AG10803 (cell line): ENCODE measurements at places on chromosomes 2 and 18.

GRCh38 chr2:8796315-8796848 is 41.0 kb downstream of the KIDINS220 start:
- DNase-seq, result no peak

GRCh38 chr2:238720232-238720672 is 127.6 kb upstream of the TWIST2 start:
- DNase-seq, result peak; percentile 52

DNA sequence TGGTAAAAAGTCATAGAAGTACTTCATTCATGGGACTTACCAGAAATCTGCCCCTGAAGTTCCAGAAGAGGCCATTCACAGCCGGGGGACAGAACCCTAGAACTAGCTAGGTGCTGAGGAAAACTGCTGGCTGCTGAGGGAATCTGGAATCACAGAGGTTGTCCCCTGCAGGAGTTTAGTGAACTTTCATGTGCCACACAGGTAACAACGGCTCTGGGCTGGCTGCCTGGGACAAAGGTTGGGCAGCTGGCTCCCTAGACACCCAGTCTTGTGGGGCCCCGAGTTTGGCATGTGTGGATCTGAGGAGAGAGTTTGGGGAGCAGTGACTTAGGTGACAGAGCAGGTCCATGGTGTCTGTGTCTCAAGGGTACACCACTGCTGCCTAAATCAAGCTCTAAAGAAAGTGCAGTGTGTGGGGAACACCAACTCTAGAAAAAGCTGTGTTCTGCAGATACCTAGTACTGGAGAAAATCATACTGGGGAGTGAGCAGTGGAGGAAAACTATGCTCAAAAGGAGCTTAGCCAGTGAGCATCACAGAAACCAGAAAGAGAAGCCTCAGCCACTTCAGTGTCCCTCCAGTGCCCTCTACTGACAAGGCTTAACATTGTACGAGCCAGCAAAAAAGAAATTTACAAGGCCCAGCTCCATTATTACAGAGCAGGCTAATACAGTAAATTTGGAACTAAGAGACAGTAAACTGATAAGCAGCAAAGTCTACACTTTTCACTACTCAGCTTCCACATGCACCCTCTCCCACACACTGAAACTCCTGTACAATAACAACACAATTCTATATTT is 15.2 kb downstream of the GALNT3 start:
- DNase-seq, result no peak

DNA sequence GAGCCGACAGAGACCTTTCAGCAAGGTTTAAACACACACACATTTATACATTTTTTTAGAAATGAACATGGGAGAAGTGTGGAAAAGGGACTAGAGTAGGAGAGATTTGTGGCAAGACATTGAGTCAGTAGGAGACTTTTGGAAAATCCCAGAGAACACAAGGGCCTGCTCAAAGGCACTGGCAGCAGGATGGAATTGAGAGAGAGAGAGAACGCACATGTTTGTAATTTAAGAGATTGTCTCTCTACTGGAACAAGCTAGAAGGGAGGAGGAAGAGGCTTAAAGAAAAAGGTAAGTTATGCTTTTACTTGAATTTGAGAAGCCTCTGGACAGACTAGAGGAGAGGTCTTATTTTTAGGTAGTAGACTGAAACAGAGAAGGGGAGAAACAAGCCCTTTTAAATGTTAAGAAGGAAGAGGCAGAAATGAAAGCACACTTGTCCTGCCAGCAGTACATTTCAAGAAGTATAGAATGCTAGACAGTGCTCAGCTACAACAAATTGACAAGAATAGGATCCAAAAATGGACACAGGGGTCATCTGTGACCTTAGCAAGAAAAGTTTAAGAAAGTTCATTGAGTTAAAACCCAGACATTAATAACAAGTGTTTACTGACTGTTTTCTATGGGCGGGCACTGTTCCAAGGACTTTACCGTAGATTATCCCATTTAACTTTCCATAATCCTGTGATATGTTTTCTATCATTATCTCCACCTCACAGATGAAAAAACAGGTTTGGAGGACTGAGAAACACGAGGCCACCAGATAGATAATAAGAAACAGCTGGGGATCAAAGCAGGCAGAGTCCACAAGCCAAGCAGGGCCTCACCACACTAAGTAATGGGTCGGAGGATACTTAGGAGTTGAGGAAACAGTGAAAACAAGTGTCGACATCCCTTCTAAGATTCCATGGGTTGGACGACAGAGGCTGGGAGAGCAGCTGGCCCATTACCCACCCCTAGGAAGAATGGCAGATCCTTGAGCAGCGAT is 306.5 kb upstream of the NRP2 start:
- DNase-seq, result peak; percentile 54

DNA sequence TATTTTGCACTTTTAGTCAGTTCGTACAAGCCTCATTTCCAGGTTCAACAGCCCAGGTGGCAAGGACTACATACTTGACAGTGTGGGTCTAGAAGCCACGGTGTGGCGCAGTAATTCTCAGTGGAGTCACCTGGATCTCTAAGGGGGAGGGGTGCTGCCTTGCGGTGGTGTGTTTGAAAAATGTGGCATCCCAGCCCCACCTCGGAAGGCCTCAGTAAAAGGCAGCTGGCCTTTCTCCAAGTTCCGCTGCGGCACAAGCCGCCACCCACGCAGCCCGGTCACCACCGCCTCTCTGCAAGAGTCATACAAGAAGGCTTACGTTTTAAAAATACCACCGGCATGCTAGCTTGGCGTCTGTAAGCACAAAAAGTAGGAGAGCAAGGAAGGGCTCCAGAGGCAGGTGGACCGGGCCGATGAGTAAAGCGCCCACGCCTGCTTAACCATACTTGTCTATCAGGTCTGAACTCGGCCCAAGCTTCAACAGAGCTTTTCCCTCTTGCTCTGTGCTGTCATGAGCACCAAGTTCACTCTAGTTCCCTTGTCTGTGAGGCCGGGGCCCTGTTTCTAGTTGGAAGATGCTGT is 49.5 kb downstream of the SPRED2 start:
- DNase-seq, result peak; percentile 89

GRCh38 chr2:191299010-191299409 is 53.8 kb downstream of the MYO1B start:
- no peak for DNase-seq

- no peak for DNase-seq
Measured at GRCh38 chr2:231761735-231762134, 19.3 kb downstream of the PDE6D start.

DNA sequence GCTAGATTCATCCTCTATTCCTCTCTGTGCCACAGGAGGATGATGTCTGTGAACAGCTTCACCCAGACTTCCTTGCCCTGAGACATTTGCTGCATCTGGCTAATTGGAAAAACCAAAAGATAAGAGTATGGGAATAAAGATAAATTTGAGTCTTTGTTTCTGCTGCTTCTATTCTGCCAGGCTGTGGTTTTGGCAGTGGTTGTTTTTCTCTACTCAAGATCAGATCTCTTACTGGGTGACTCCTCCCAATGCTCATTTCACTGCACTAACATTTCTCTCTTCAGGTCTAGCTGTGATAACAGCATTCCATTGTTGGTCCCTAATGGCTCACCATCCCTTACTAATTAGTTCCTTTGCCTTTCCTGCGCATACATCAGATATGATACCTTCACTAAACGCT is 89.5 kb downstream of the CALCRL start:
- no peak for DNase-seq

DNA sequence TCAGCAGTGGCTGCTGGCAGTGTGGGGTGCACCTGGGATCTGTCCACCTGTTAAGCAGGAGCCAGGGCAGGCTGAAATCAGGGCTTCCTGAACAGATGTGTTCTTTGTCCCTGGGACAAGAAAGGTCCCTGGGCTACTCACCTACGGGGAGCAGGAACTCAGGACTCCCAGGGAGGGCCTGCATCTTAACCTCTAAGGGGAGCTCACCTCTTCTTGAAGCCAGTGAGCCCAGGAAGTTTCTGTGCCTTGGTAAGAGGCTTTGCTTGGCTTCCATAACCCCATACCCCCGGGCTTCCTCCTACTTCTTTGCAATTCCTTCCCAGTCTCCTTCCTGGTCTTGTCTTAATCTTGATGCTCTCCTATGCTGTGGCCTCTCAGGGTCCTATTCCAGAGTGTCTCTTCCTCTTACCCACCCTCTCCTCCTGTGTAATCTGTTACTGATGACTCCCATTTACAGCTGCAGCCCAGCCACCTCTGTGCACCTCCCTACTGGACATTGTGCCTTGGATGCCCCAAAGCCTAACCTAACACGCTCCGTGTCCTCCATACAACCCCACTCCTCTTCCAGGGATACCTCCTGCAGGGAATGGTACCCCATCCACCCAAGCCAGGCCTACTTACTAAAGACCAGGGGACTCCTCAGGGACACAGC is 55.7 kb upstream of the MAPRE3 start:
- no peak for DNase-seq

DNA sequence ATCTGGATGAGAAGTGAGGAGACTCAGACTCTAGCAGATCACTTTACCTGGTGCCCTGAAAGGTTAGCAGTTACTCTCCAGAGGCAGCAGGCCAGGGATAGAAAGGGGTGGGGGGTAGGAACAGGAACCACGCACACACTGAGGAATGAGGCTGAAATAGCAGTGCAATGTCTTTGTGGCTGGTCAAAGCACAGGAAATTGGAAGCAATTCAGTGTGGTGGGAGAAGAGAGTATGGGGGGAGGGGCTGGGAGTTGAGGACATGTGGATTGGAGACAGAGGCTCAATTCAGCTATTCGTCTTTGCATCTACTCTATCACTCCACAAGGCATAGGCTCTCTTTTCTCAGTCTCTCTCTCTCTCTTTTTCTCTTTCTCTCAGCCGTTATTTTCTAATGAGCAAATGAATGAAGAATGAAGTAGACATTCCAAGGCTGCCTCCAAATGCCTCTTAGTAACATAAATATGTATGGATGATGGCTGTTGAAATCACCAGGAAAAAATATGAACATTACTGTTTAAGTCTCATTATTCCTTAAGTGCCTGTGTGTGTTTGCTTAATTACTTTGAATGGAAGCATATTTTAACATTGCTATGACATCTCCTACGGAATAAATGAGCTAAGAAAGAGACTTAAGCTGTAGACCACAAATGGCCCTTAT is 979.4 kb downstream of the TSN start:
- peak; percentile 77 for DNase-seq

- DNase-seq, result no peak
Measured at GRCh38 chr2:98729652-98730051, 1.3 kb downstream of the MGAT4A start.

DNA sequence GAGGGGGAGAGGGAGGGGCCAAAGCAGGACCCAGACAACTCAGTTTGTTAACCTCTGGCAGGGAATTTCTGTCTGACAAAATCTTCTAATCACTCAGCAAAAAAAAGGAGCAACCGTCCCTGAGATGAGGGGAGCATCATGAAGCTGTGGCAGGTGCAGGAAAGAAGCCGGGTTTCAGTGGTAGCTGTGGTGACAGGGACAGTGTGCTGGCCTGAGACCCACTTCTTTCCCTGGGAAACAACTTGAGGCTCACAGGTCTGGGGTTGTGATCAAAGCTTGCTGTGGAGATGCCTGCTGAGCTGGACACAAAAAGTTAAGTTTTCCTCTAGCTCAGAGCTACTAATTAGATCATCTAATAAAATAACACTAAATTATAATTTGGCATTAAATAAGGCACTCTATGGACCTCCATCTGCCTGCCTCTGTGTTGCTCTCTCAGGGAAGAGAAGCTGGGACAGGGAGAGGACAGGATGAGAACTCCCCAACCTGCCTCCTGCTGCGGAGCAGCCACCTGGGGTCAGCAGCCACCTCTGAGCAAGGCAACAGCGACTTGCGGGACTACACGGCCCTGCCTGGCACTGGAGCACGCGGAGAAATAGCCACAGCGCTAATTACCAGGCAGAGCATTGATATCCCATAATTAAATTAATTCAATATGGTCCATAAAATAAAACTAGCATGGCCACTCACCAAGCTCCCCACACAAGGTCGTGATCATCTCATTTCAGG is 104.6 kb upstream of the TEX51 start:
- no peak for DNase-seq

GRCh38 chr2:68751397-68752339 is 17.1 kb downstream of the ARHGAP25 start:
- peak; percentile 80 for DNase-seq

DNA sequence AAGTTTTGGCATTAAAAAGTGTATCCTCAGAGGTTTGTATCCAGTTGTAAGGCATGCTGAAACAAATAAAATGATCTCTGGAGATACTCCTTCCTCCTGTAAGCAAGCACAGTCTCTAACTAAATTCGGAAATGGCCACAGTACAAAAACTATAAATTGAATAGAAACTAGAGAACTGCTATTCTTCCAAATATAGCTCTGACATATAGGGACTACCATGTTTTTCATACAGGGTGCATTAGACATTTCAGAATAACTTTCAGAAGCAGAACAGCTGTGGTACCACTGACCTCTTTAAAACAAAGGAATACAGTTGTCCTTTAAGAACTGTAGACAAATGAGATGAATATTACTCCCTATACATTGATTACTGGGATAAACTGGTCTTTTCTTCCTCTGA is 568.5 kb downstream of the ARHGAP15 start:
- DNase-seq, result no peak

- no peak for DNase-seq
Measured at GRCh38 chr2:52916981-52917380, 850.6 kb upstream of the CHAC2 start.

- DNase-seq, result no peak
Measured at GRCh38 chr2:104861351-104862057, 7.6 kb downstream of the POU3F3 start.

GRCh38 chr2:75539955-75540716 is 20.6 kb downstream of the EVA1A start:
- peak; percentile 95 for DNase-seq

GRCh38 chr2:222795450-222796357 is 65.1 kb upstream of the ACSL3 start:
- no peak for DNase-seq

GRCh38 chr2:112073875-112074274 is 18.8 kb downstream of the TMEM87B start:
- no peak for DNase-seq

GRCh38 chr2:163455815-163456214 is 280.0 kb downstream of the FIGN start:
- DNase-seq, result no peak

DNA sequence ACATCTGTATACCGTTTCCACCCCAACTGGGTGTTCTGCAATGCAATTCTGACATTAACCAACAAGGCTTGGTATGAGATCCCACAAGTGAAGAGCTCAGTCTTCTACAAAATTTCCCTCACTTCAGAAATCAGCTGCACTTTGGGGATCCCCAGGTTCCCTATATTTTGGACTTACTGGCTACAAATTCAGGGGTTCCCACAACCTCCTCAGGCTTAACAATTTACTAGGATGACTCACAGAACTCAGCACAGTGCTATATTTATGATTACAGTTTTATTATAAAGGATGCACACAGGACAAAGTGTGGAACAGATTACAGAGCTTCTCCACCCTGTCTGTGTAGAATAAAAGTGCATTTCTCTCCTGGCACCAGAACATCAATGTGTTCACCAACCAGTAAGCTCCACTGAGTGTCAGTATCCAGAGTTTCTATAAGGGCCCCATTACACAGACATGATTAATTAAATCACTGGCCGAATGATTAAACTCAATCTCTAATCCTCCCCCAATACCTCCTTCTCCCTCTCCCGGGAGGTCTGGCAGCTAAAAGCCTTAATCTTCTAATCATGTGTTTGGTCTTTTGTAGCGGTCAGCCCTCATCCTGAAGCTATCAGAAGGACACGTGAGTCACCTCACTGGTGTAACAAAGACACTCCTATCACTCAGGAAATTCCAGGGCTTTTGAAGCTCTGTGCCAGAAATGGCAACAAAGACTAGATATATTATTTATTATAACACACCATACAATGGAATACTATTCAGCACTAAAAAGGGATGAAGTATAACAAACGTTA is 84.6 kb downstream of the SLC66A3 start:
- DNase-seq, result no peak

GRCh38 chr2:185807351-185807750 is 68.7 kb downstream of the FSIP2 start:
- DNase-seq, result no peak
